HuH-7 (cell line): ENCODE measurements at places on chromosomes 4 and X.

GRCh38 chr4:87566276-87566675 is 37.1 kb upstream of the SPARCL1 start:
- DNase-seq, result peak; percentile 23

- DNase-seq, result peak; percentile 22
These were observed 67.9 kb upstream of the TBL1X start for GRCh38 chrX:9396930-9397329.

GRCh38 chrX:68894142-68894512 is 65.3 kb downstream of the EFNB1 start:
- no peak for DNase-seq

DNA sequence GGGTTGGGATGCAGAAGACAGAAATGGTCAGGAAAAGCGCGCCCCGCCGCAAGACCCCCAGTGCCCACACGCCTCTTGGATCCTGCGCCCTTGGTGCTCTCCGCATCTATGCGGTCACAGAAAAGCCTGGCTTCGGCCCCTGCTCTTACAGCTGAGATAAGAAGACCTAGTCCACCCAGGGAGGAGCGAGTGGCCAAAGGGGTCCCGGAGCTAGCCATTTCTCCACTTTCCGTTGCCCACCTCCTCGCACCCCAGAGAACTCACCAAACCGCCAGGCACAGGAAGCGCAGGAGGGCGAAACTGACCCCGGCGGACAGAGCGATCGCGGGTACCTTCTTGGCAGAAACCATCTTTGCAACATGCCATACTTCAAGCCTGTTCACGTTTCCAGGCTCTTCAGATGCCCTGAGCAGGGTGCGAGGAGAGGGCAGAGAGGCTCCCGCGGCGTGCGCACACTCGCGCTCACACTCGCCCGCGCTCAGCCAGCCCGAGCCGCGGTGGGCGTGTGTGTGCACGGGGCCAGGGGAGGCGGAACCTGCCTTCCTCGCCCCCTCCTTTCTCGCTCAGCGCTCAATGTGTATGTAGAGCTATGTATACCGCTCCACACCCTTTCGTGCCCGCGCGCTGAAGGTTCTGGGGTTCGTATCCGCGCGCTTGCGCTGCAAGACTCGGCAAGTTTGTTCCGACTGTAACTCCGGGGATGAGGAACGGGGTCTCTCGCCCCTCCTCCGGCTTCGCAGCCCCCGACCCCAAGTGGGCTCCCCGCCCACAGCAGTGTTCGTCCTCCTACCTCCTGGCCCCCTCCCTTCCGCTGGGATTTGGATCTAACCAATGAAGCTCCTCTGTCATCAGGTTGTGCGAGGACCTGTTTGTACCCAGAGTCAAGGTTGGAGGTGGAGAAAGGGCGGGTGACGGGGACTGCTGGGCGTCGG is at the start of gene GABRA4:
TSS of gene GABRA4 (minus strand) at position 507 of the 932 bp plus-strand sequence. CDS start at position 350, 157 bp downstream.
- DNase-seq, result peak; percentile 28

GRCh38 chrX:140521393-140521792 is 16.5 kb upstream of the SOX3 start:
- no peak for DNase-seq

DNA sequence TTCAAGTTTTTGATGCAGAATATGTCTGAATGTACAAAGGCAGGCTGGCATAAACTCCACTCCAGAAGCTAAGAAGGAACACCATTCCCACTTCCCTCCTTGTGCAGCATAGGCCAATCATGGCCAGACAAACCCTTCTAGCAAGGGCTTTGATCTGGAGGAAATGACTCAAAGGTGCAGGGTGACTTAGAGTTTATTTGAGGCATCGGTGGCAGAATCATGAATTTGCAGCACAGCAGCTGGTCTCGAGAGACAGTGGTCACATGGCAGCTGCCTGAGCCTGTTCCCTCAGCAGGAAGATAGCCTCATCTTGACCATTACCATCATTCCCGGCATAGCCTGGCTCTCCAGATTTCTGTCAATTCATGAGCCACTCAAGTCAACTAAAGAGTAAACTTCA is 154.5 kb downstream of the ATP10D start:
- DNase-seq, result no peak

DNA sequence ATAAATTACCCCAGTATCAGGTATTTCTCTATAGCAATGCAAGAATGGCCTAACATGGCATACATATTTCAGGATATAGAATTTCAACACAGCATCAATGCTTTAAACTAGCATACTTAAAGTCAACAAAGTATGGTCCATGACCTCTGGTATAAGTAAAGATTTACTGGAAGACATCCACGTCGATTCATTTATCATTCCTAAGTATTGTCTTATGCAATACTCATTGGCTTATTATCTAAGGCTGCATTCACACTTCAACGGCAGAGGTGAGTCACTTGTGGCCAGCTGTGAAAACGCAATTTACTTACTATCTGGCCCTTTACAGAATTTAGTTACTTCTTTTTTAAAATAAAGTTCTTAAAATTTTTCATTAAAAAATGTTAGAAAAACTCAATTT is 42.6 kb downstream of the ADGRA3 start:
- no peak for DNase-seq

- DNase-seq, result no peak
These were observed 20.9 kb downstream of the KLB start for GRCh38 chr4:39427520-39428114.

DNA sequence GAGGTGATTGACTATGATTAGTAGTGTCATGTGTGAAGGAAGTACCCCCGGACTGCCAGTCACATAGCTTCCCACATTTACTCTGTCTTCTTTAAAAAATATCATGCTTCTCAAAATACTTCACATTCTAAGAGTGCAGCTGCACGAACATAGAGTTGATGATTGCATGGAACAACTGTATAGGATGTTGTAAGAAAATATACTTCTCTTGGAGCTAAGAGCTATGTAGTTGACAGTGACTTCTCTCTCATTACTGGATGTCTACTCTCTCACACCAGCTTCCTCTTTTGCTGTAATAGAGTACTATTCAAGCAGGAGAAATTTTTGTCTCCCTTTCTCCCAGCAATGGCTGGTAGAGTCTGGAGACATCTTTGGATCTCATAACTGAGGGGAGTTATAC is 99.4 kb upstream of the PUDP start:
- DNase-seq, result no peak

DNA sequence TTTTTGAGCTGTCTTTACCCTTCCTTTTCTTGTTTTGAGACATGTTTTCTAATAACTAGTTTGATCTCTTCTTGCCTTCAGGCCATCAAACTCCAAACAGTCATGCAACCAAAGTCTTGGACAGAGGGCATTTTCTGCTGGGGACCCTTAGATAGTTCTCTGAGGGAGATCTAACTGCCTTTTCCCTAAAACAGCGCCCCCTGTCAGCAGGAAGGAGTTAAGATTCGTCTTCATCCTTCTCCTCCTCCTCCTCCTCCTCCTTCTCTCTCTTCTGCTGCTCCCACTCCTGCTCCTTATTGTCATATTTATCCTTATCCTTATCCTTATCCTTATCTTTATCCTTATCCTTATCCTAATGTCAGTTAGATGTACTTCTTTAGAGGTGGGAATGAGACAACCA is 417.2 kb downstream of the TRAM1L1 start:
- DNase-seq, result no peak

DNA sequence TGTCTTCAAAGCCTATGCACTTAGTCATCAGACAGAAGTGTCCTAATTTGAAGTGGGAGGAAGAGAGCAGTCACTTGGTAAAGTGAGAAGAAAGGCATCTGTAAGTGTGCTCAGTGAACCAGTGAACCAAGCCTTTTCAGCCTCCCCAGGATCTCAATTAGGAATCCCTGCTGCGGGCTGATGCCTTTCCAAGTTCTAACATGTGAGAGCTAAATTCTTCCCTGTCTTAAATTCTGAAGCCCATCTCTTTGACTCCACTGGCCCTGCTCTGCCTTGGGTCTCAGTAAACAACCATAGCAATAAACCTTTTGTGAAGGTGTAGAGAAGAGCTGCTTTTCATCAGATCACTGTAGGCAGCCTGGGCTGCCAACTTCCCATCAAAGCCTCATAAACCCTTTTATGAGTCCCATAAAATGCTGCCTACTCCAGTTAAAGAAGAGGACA is 701.2 kb upstream of the LCORL start:
- DNase-seq, result no peak

DNA sequence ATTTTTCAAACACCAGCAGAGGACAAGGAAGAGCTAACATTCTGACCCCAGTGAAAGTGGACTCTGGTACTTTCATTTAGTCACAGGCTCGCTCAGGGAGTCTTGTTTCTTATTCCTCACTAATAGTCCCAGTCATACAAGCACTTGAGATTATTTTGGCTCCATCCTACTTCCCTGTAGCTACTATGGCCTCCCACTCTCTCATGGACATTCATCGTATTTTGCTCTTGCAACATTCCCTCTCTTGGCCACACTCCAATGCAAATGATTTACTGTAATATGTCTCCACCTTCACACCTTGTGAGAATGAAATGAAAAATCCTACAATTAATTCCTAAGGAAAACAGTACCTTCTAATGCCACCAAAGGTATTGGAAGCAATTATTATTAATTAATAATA is 21.3 kb downstream of the PLRG1 start:
- DNase-seq, result no peak

DNA sequence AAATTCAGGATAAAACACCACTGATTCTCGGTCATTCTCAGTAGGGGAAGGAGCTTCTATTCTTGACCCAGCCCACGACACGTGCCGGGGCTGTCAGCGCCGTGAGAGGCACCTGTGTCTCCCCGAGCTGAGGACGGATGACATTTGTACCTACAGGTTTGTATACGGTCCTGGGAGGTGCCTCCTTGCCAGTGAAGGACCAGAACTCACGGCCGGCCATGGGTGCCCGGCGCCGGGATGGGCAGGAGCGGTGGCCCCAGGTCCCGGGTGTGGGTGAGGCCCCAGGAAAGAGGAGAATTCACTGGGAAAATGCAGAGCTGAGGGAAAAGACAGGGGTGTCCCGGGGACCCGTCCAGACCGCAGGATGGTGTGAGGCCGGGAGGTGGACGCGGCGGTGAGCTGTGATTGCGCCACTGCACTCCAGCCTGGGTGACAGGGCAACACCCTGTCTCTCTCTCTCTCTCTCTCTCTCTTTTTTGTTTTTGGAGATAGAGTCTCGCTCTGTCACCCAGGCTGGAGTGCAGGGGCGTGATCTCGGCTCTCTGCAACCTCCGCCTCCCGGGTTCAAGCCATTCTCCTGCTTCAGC is 48.9 kb upstream of the PPP2R3B start:
- DNase-seq, result no peak

DNA sequence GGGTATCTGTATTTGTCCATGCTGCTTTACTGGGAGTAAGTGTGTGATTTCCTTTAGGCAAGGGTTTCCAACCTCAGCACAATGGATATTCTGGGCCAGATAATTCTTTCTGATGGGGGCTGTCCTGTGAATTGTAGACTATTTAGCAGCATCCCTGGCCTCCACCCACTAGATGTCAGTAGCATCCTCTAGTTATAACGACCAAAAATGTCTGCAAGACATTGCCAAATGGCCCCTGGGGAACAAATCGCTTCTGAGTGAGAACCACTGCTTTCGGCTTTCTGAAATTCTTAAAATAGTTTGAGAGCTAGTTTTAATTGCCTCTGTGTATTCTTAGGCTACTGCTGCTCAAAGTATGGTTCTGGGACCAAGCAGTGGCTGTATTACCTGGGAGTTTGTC is 81.2 kb upstream of the GPM6B start:
- no peak for DNase-seq

DNA sequence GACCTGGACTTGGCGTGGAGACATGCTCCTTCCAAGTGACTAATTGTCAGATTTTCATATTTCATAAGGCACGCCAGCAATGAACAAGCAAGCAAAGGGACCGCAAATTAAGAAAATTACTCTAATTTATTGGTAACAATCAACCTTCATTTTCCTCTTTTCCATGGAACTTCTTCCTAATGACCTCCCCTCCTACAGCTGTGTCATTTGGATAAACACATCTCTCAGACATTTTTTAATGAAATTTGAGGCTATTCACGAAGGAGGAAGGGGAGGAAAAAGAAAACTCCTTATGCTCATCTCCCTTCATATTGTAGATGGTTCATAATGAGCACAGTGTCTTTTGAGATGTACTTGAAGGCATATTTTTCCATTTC is 38.6 kb upstream of the TLR3 start:
- DNase-seq, result no peak

DNA sequence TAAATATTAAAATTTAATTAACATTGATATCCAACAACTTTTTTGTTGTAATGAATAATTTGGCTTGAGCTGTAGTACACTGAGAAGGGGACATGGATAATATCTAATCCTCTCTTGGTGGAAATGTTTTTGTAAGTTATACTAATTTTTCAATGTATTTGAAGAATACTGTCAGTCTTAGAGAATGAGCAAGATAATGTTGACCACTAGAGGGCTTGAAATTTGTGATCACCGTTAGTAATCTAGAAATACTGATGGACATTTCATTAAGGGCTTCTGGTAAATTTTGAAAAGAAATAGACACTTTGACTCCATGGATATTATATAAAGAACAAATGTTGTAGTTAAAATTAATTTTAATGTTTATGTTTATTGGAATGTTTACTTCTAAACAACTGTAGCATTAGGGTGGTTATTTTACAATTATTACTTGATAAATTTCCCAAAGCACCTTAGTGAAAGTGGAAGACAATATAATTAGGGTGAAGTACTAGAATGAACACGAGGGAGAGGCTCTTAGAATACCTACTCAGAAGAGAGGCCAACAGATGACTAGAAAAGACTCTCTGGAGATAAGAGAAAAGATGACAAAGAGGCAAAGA is 20.0 kb upstream of the CAMK2D start:
- peak; percentile 17 for DNase-seq

GRCh38 chr4:173700650-173701049 is 170.6 kb upstream of the HAND2 start:
- DNase-seq, result no peak

DNA sequence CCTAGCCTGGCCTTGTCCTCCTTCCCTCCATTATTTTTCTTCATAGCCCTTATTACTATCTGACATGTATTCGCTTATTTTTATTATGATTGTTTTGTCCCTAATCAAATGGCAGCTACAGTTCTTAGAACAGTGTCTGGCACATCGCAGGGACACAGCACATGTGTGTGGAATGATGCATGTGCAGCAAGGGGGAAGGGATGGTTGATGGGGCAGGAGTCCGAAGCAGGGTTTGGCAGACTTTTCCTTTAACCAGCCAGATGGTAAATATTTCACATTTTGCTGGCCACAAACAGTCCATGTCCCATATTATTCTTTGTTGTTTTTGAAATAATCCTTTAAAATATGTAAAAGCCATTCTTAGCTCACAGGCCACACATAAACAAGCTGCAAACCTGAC is 128.3 kb upstream of the STIM2 start:
- no peak for DNase-seq
